ENCODE measurements at places on chromosomes 4 and X.

DNA sequence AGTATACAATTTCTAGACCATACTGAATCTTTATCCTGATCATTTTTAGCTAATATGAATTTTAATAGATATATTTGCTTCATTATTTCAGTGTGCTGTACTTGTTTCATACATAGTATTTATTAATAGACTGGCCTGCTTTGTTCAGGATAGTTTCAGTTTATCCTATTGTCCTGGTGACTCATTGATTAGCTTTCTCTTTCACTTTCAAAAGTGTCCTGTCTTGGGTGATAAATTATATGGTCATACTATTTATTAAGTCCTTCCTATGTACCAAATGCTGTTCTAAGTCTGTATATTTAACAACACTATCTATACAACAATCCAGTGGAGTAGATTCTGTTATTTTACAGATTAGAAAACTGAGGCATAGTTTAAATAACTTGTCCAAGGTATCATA is 153.8 kb upstream of the RAPGEF2 start:
- DNase-seq = no peak

- DNase-seq = no peak
Observed at GRCh38 chrX:68997511-68997910, 167.7 kb downstream of the PJA1 start.

DNA sequence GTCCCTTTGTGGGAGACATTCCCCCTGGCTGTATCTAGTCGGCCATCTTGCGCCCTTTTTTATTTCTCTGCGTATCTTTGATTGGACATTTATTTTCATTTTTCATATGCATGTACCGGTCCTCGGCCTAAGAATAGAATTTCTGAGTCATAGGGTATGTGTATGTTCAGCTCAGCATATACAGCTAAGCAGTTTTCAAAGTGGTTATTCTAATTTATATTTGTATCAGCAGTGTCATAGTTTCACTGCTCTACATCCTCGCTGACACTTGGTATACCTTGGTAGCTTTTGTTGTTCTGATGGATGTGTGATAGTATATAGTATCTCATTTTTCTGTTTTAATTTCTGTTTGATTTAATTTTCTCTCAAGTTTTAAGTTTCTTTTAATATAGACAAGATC is 38.7 kb downstream of the BEX3 start:
- DNase-seq = no peak

- no peak for DNase-seq
Observed at GRCh38 chrX:117808426-117808825, 308.2 kb downstream of the KLHL13 start.

GRCh38 chrX:48071064-48071985 is at the start of gene ZNF630:
Gene ZNF630 (minus strand): TSS chrX:48071640. CDS start chrX:48066886, 4,754 bp downstream.
- peak; percentile 82 for DNase-seq

Data from stomach (tissue), 19 donors.